ENCODE measurements at places on chromosomes 5 and 9.
A peak's percentile ranks its signal among the peaks of the same experiment; 100 is the strongest.

- peak; percentile 45 for DNase-seq
Observed at GRCh38 chr9:16196206-16196605, 643.4 kb downstream of the CCDC171 start.

DNA sequence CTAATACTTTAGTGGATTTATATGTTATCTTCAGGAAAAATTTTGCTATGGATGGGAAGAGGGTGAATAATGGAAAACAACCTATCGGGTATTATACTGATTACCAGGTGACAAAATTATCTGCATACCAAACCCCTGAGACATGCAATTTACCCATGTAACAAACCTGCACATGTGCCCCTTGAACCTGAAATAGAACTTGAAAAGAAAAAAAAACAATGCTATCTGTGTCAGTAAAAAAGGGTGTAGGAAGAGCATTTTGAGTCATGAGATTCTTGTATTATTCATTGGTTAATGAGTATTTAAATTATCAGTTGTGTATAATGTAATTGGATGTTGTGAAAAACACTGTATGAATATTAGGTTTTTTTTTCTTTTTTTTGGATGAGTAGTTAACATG is 75.4 kb downstream of the PRR16 start:
- DNase-seq = no peak

DNA sequence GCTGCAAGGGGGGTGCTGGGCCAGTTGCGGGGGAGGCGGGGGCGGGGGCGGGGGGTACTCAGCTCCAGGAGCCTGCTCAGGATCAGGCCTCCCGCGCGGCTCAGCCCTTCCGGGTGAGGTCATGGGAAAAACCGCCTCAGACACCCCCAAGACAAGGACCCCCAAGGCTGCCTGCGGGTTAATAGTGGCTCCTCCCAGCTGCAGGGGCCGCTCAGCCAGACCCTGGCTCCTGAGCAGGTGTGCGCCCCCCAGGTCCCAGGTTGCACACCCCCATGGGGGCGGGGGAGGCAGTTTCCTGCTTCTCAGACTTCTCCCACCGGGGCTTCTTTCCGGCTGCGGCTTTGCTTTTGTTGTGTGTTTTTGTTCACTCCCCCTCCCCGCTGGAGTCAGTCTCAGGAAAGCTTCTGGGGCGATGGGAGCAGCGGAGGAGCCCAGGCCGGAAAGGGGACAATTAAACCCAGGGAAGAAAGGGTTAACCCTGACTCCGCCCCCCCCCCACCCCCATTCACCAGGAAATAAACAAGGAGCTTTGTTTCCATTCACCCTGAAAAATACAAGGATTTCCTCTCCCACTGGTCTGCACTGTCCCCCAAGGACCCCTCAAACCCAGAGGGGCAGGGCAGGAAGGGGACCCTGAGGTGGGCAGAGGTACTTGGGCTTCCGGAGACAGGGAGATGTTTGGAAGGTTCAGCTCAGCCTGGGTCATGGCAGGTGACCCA is 42.3 kb upstream of the NOTCH1 start:
- no peak for DNase-seq

GRCh38 chr9:546797-547223 is 294.7 kb upstream of the DMRT1 start:
- no peak for DNase-seq
